Left ventricle myocardium superior (tissue), 1 donor: ENCODE measurements at places on chromosomes 1 and 21.

GRCh38 chr1:243582326-243582725, 267.7 kb downstream of the AKT3 start:
- no peak for DNase-seq

- no peak for DNase-seq
These were observed 38.5 kb upstream of the TRAPPC10 start for GRCh38 chr21:43973634-43973955.

- DNase-seq: no peak
These were observed 744.7 kb upstream of the CXADR start for GRCh38 chr21:16768096-16768495.

- no peak for DNase-seq
These were observed 2.3 kb downstream of the FUBP1 start for GRCh38 chr1:77976433-77977076.

DNA sequence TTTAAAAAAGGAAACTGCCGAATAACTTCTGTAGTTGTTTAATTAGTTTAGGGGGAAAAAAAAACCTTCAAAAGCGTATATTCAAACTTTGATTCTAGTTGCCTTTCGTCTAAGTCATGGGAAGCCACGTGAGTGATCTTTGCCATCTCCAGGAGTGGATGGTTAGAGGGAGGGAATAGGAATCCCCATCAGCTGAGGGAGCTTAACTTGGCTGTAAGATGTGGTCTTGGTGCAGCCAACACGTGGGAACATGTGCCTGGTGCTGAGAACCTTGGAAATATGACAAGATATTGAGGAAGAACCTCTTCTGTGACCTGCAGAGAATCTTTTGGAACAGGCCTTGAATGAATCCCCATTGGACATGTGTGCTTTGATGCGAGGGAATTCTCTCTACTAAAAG, 1.7 kb downstream of the BACE2 start:
- DNase-seq: no peak

DNA sequence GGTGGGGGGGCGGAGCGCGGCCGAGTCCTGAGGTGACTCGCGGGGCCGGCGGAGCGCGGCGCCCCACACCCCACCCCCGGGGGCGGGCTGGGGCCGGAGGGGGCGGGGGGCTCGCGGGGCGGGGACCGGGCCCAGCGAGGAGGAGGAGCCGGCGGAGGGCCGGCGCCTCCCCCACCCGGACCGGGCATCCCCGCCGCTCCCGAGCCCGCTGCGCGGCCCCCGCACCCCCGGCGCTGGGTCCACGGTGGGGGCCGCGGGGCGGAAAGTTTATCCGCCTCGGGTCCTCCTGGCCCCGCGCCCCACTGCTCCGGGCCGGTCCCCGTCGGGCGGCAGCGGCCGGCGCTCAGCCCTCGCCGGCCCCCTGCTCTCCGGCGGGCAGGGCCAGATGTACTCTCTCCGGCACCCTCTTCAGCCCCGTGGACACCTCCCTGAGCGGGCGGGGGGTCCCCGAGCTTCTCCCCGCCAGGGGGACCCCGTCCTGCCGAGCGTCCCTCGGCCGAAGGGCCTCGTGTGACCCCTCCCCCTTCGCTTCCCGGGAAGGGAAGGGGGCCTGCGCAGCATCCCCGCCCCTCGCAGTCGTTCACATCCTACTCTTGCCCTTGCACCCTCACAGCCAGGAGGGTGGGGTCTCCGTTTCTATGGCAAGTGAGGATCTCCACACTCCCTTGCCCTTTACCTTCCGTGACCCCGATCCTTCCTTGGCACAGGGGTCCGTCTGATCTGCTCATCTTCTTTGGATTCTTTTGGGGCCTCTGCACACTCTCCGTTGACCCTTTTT, 663 bp downstream of the CAMTA1 start:
- DNase-seq: peak; percentile 70

GRCh38 chr1:214747050-214747635, 144.1 kb downstream of the CENPF start:
- DNase-seq: no peak

- DNase-seq: no peak
These were observed 36.3 kb upstream of the RAP1GAP start for GRCh38 chr1:21705303-21705980.

DNA sequence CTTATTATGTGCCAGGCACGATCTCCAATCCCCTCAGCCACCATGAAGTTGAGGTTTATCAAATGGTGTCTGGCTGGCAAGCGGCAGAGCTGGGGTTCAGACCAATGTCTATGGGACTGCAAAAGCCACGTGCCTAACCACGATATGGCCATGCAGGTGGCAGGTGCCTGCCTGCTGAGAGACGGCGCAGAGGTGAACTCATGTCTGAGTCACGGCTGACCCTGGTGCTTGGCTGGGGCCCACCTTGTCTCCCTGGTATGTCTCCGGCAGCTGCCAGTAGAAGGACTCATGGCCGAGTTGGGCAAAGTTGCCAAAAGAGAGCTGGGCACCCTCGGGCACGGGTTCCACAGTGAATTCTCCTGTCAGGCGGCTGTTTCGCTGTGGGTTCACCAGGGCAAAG, 59.9 kb downstream of the LDLRAD2 start:
- peak; percentile 33 for DNase-seq

DNA sequence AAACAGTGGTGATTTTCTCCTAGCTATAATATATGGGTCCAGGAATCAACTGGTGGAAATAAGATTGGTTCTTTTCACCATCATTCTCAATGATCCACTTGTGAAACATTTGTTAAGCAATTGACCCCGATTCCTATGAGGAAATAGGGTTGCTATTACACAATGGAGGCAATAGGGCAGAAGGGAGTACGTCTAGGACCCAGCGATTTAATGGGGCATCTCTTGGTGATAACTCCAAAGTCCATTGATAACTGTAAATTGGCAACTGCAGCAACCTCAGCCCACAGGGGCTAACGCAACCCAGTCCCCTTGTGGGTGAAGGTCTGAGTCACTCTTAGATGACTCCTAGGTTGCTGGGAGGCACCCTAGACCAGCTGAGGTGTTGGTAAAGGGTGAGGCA, 62.5 kb upstream of the BARHL2 start:
- DNase-seq: no peak

GRCh38 chr1:66503841-66504470, 30.0 kb upstream of the SGIP1 start:
- DNase-seq: peak; percentile 29

DNA sequence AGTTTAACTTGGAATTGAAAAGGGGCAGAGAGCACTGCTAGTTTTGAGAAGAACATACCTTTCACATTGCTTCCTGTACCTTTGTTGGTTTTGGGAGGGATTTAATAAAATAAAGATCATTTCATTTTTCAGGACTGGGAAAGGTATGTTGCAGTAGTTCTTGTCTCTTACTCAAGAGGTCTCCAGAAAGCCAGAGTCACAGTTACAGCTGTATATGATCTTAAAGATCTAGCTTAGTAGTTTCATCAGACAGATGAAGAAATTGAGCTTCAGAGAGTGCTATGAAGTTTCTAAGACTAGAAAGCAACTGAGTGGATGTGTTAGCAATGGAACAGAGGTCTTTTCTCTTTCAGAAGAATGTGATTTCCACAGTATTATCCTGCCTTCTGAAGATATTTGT, 1.0 kb downstream of the OR10K2 start:
- DNase-seq: no peak
